Fibroblast of pulmonary artery (primary cell): ENCODE measurements at places on chromosomes 4 and X.

- peak; percentile 54 for DNase-seq
Observed at GRCh38 chr4:28772066-28772465, 1911.4 kb downstream of the STIM2 start.

DNA sequence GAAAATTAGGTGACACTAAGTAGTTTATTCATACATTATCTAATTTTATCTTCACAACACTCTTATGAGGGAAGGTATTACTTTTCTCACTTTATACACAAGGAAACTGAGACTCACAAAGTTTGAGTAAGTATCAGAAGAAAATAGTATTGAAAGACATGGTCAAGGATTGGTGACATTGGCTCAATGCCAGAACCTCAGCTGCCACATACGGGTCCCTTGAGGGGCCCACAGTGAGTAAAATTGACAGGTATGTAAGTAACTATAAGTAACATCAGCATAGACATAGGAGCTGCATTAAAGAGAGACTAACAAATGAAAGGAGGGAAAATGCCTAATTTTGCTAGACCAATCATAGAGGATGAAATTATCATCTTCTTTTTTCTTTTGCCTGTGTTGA lies 134.1 kb downstream of the COX18 start:
- DNase-seq, result no peak

- no peak for DNase-seq
Observed at GRCh38 chr4:128566693-128567092, 242.8 kb upstream of the JADE1 start.

GRCh38 chr4:117550085-117550484 lies 464.7 kb upstream of the TRAM1L1 start:
- no peak for DNase-seq

GRCh38 chr4:102027961-102028360 lies 237.4 kb downstream of the BANK1 start:
- no peak for DNase-seq

DNA sequence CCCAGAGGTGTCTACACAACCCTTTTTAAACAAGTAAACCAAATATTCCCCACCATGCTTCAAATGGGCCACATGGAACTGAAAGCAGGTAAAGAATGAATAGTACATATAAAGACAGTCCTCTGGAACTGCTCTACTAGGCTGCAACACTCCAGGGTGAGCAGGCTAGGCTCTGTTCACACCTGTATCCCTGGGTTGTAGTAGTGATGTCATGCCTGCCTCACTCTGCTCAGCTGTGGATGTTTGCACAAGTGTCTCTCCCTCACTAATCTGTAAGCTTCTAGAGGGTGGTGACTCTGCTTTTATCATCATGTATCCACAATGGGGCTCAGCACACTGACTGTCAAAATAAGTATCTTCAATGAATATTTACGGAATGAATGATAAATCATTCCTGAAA lies 20.4 kb downstream of the LEF1 start:
- no peak for DNase-seq

DNA sequence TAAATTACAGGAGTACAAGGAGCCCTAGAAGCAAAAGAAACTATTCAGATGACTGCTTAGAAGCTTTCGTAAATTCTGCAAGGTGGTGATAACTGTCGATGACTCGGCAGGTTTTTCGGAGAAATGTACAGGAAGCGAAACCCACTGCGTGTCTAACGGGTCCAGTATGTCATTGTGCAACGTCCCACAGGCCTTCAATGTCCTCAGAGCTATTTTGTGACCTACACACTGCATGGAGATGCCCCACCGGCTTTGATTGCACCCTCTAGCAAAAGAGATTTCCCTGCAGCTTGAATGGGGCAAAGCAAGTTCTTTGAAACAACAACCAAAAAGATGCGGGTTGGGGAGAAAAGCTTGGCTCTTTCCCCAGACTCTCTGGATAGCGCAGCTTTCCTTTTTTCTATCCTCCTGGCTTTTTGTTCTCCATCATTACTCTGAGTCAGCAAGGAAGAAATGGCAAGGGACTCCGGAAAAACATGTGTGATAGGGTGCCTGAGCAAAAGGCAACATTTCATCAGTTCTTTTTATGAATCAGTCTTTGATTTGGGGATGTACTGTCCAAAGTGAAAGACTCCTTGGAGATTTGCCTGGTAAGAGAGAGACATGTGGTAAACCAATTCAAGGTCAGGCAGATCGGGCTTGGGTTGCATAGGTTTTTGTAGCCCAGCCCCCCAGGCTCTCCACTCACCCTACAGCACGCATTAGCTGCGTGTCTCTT lies 112.0 kb upstream of the TBL1X start:
- peak; percentile 79 for DNase-seq

DNA sequence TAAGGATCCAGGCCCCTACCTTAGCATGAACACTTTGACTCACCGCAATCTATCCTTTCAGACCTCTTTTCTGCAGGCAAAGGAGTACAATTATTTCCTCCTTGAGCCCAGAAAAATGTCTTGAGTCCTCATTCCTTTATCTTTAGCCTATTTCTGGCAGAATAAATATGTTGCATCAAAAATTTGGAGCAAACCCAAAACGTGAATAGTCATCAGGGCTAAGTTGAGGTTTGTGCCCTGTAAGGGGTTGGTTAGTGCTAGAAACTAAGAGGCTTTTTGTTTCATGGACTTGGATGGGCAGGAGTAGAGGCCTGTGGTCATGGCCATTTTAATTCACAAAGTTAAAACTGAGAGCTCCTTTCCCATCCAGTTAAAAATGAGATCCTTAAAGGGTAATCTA lies 460.3 kb downstream of the GBA3 start:
- DNase-seq, result peak; percentile 18

DNA sequence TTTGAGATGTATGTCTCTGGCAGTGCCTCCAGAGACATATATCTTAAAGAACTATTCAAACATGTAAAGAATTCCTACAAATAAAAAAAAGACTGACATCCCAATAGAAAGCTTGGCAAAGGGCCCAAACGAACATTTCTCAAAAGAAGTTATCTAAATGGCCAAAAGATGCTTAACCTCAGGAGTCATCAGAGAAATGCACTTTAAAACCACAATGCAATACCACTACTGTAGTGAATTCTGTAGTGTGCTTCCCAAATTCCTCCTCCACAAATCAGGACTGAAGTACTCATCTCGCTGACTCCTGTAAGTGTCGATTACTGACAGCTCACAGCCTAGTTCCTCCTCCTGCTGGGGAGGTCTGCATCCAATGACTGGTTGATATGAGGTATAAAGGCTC lies 129.0 kb upstream of the MAMLD1 start:
- peak; percentile 13 for DNase-seq

DNA sequence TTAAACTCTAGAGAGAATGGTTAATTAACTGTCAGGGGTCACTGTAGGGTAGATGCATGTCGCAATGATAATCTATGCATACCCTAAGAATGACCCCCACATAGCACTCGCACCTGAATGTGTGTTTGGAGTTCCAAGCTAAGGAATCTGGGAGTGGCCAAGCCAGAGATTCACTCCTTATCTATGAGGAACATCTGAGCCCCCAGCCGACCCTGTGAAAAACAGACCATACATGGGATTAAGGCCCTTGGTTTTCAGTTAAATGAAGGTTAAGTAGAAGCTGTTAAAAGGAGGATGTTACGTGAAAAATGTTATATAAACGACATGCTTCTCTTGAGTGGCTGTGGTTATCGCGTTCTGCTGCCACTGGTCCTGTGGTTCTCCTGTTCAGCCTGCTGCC lies 147.2 kb downstream of the RELL1 start:
- DNase-seq, result no peak

GRCh38 chrX:111086591-111087006 lies 9.4 kb upstream of the PAK3 start:
- no peak for DNase-seq
